ENCODE measurements at places on chromosomes 13 and 19. TPM values are rescaled to one million over a fixed set of nuclear protein-coding genes. Genes with fewer than 3 reads are reported as not detected.

- H3K36me3 ChIP-seq, result no peaks in the 10 kb centered on the region
- H3K4me3 ChIP-seq, result no peak overlapping the region
- no peak overlapping the region for H3K27ac ChIP-seq
- no peaks in the 10 kb centered on the region for H3K4me1 ChIP-seq
- no peak for DNase-seq
Measured at GRCh38 chr19:57665261-57665806, 3.4 kb upstream of the ZSCAN4 start.

DNA sequence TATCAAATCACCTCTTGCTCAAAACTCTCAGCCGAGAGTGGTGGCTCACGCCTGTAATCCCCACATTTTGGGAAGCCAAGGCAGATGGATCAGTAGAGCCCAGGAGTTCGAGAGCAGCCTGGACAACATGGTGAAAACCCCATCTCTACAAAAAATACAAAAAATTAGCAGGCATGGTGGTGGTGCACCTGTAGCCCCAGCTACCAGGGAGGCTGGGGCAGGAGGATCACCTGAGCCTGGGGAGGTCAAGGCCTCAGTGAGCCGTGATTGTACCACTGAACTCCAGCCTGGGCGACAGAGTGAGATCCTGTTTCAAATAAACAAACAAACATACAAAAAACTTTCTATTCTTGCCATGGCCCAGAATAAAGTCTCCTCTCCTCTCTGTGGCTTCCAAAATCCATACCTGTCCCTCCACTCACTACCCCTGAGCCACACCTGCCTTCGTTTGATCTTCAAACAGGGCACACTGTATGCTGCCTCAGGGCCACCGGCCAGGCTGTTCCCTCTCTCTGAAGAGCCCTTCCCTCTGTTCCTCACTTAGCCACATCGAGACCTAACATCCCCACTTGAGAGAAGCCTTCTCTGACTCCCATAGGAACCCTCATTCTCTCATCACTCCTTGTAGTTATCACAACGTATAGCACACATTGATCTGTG lies 6.3 kb downstream of the LGI4 start:
- H3K4me1 ChIP-seq, result peaks cover 9% of the 10 kb centered on the region
- H3K27ac ChIP-seq, result no peak overlapping the region
- DNase-seq, result no peak
- peaks cover 6% of the 10 kb centered on the region for H3K27me3 ChIP-seq

Gene SBK3
- 0.91 TPM for total RNA-seq

DNA sequence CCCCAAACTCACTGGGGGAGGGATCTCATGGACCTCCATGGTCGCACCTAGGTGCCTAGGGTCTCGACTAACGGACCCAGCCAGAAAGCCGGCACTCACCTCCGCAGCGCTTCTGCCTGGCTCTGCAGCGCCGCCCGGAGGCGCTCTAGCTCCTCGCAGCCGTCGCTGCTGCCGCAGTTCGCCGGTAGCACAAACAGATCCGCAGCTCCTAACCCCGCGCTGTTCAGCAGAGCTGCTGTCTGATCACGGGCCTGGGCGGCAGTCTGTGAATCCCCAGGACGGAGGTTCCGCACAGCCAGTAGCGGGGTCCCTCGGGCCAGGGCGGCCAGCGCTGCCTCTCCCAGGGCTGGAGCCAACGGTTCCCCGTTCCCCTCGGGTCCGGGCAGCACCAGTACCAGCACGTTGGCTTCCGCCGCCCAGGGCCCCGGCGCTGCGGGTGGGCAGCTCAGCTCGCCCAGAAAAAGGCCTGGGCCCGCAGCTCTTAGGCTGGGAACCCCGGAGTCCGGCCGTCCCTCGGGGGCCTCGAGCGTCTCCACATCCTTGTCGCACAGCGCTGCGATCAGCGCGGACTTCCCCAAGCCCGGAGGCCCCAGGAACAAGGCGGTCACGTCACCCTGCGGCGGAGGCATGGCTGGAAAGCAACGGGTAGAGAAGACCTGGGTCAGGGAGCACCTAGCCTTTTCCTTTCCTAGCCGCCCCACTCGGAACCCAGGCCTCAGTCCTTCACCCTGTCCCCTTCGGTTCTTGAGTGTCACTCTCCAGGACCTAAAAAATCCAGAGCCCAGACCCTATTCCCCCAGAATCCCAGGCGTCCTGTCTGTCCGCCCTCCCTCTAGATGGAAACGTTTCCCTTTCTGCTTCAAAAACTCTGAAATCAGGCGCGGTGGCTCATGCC lies 977 bp downstream of the IRGQ start:
- peaks cover 28% of the 10 kb centered on the region for H3K4me1 ChIP-seq
- H3K27me3 ChIP-seq, result no peaks in the 10 kb centered on the region
- H3K4me3 ChIP-seq, result peak overlapping the region; percentile 85

GRCh38 chr13:76533251-76533650 lies 353.0 kb downstream of the KCTD12 start:
- no peaks in the 10 kb centered on the region for H3K27me3 ChIP-seq
- H3K36me3 ChIP-seq, result no peaks in the 10 kb centered on the region
- H3K4me3 ChIP-seq, result no peak overlapping the region
- DNase-seq, result no peak
- H3K27ac ChIP-seq, result no peak overlapping the region

DNA sequence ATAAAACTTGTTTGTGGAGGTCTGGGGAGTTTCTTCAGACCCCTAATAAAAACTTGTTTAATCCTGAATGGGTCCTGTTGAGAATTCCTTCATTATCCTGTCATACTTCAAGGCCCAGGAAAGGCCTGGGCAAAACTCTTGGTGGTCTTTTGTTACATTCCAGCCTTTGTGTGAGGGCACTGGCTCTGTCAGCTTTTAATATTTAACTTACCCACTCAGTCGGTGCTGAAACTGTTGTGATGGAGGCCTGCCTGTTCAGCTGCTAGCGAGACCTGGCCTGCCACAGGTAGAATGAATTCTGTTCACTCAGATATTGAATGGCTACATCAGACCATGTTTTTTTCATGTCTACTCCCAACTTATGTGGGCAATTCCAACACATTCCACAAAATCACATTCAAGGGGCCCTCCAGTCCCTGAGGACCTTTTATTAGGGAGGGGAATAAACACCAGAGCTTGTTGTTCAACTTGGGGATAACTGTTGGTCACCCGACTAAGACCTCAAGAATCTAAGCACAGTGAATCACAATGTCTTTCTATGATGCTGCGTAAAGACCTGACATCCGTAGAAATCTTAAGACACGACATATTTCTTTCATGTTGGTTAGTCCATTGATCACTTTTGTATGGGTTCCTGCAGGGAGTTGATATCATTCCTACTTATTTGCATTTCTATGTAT lies 12.5 kb downstream of the NLRP8 start:
- no peaks in the 10 kb centered on the region for H3K4me1 ChIP-seq
- H3K27ac ChIP-seq, result no peak overlapping the region
- no peaks in the 10 kb centered on the region for H3K27me3 ChIP-seq
- H3K36me3 ChIP-seq, result no peaks in the 10 kb centered on the region
- no peak for DNase-seq
- H3K4me3 ChIP-seq, result no peak overlapping the region

DNA sequence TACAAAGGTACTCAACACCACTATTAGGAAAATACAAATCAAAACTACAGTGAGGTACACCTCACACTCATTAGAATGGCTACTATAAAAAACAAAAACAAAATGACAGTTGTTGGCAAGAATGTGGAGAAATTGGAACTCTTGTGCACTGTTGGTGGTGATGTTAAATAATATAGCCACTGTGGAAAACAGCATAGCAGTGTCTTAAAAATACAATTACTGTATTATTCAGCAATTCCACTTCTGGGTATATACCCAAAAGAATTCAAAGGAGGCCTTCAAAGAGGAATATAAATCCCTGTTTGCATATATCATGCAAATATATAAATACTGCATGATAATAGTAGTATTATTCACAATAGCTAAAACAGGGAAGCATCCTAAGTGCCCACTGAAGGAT lies 66.8 kb downstream of the CDK8 start:
- no peaks in the 10 kb centered on the region for H3K27me3 ChIP-seq
- no peaks in the 10 kb centered on the region for H3K36me3 ChIP-seq
- H3K27ac ChIP-seq, result no peak overlapping the region
- peaks cover 8% of the 10 kb centered on the region for H3K4me1 ChIP-seq

- H3K4me1 ChIP-seq, result no peaks in the 10 kb centered on the region
- no peak overlapping the region for H3K4me3 ChIP-seq
- H3K36me3 ChIP-seq, result no peaks in the 10 kb centered on the region
Measured at GRCh38 chr13:58782736-58783135, 1151.2 kb downstream of the PCDH17 start.

Gene KEAP1
- total RNA-seq, result 43.6 TPM

Gene NUP58
- total RNA-seq, result 50.2 TPM

GRCh38 chr13:23655321-23655720 lies 85.1 kb downstream of the TNFRSF19 start:
- no peak overlapping the region for H3K27ac ChIP-seq
- no peaks in the 10 kb centered on the region for H3K27me3 ChIP-seq
- H3K4me1 ChIP-seq, result peaks cover 47% of the 10 kb centered on the region
- peak; percentile 27 for DNase-seq

Gene CEACAM4
- total RNA-seq, result not detected

GRCh38 chr19:50796128-50796633 lies 6.0 kb downstream of the ACP4 start:
- DNase-seq, result no peak
- no peaks in the 10 kb centered on the region for H3K27me3 ChIP-seq
- H3K36me3 ChIP-seq, result peaks cover 13% of the 10 kb centered on the region

DNA sequence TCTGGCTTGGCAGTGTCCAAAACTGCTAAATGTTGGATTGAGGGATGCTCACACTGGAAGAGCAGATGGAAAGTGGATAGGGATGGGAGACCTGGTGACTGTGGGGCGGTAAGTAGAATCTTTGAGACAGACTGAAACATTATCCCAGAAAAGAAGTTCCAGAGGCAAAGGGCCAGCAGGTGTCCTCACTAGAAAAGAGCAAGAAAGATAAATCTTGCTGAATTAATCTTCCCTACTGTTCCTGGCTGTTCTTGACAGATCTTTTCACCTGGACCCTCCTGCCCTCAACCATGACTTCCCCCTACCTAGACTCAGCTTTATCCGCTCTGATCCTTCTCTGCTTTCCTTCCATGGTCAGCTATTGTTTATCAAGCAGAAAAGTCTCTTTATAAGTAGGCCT lies 35.0 kb upstream of the FRY start:
- no peaks in the 10 kb centered on the region for H3K27me3 ChIP-seq
- DNase-seq, result no peak
- no peak overlapping the region for H3K27ac ChIP-seq
- no peak overlapping the region for H3K4me3 ChIP-seq
- H3K36me3 ChIP-seq, result no peaks in the 10 kb centered on the region

- H3K27me3 ChIP-seq, result no peaks in the 10 kb centered on the region
- H3K4me1 ChIP-seq, result no peaks in the 10 kb centered on the region
- no peak overlapping the region for H3K4me3 ChIP-seq
- H3K27ac ChIP-seq, result no peak overlapping the region
- no peak for DNase-seq
Measured at GRCh38 chr19:27780367-27781075, 1432.4 kb downstream of the UQCRFS1 start.

Gene PGLYRP2
- total RNA-seq, result not detected

Gene MUC16
- not detected for total RNA-seq

DNA sequence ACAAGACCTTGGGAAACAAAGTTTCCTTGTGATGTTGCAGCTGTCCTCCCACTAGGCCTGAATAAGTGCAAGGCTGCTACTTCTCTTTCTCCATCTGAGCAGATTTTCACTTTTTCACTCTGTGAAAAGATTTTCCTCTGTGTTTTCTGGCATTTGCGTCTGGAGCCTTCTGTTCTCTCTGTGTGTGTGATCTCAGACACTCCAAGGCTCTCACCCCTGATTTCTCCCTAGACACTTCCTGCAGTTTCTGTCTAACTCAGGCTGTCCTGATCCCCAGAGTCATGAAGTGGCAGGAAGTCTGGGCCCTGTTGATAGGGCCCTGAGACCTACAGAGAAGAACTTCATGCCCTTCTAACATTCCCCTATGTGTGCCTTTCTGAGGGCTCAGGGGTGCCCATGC lies 37.2 kb downstream of the SIGLEC7 start:
- no peaks in the 10 kb centered on the region for H3K36me3 ChIP-seq
- H3K4me3 ChIP-seq, result no peak overlapping the region
- DNase-seq, result no peak
- peaks cover 2% of the 10 kb centered on the region for H3K27me3 ChIP-seq
- no peaks in the 10 kb centered on the region for H3K4me1 ChIP-seq

GRCh38 chr19:7869453-7869909 lies 4.7 kb downstream of the PRR36 start:
- H3K36me3 ChIP-seq, result no peaks in the 10 kb centered on the region
- H3K27me3 ChIP-seq, result peaks cover 18% of the 10 kb centered on the region
- no peak overlapping the region for H3K4me3 ChIP-seq
- peaks cover 12% of the 10 kb centered on the region for H3K4me1 ChIP-seq

DNA sequence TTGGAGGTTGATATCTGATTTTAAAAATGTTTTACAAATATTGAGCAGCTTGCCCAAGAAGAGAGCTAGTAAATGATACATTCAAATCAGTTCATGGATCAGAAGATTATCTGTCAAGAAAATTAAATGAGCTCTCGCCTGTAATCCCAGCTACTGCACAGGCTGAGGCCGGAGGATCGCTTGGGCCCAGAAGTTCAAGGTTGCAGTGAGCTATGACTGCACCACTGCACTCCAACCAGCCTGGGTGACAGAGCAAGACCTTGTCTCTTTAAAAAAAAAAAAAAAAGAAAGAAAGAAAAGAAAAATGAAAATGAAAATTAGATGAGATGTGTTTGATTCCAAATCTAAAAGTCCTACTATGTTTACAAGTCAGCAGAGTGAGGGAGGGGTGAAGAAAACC lies 2.4 kb downstream of the SPART start:
- H3K27ac ChIP-seq, result peak overlapping the region; percentile 98
- no peaks in the 10 kb centered on the region for H3K36me3 ChIP-seq

DNA sequence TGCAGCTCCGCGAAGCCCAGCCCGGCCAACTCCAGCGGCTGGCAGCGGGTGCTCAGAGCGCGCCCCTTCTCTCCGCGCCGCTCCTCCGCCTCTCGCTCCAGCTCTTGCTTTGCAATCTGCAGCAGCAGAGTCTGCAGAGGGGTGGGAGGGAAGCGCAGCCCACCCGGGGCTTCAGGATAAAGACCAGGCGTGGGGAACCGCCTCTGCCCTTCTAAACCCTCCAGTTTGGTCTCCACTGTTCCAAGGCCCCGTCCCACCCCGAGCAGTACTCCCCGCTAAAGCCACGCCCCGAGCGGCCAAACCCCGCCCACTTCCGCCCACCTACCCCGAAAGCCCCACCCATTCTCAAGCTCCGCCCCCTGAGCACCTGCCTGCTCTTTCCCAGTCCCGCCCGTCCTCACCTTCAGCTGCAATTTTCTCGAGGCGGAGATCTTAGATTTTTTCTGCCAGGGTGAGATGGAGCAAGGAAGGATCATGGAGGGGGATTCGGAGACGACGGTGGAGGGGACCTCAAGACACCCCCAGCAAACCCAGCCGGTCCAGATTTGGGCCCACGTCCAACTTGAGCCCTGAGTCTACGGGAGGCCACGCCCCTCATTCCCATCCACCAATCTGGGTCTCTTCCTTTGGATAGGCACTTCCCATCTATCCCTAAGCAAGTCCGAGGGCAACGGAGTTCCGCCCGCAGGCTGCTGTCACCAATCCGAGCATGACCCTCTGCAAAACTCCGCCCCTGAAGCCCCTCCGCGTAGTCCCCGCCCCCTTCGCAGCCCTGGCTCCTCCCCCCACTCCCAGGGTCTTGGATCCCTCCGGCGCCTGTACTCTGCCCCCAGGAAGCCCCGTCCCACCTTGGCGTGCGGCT lies 1.1 kb downstream of the TNNI3 start:
- no peak overlapping the region for H3K27ac ChIP-seq
- peaks cover 4% of the 10 kb centered on the region for H3K27me3 ChIP-seq
- DNase-seq, result no peak
- H3K4me3 ChIP-seq, result no peak overlapping the region

GRCh38 chr19:49465371-49465770 lies 8.6 kb upstream of the FLT3LG start:
- no peak overlapping the region for H3K27ac ChIP-seq
- H3K4me1 ChIP-seq, result no peaks in the 10 kb centered on the region
- H3K27me3 ChIP-seq, result no peaks in the 10 kb centered on the region
- H3K36me3 ChIP-seq, result no peaks in the 10 kb centered on the region

Gene SYNE4
- 1.1 TPM for total RNA-seq

Gene GPR12
- 0.14 TPM for total RNA-seq
